Gastroesophageal sphincter (tissue), 4 donors: ENCODE measurements at places on chromosomes 3 and 15. TPM values are rescaled to one million over a fixed set of nuclear protein-coding genes. Genes with fewer than 3 reads are reported as not detected.

SKIL gene
- 39.6 TPM for total RNA-seq

SLC51B gene
- not detected for total RNA-seq

CCRL2 gene
- 3.0 TPM for total RNA-seq

PLCB2 gene
- 11.4 TPM for total RNA-seq

SEMA3G gene
- 32.6 TPM for total RNA-seq

SOX14 gene
- not detected for total RNA-seq

SLC24A5 gene
- total RNA-seq = not detected

PAK6 gene
- 0.96 TPM for total RNA-seq

NPAP1 gene
- total RNA-seq = 0.15 TPM

DPPA2 gene
- not detected for total RNA-seq

SPINK8 gene
- total RNA-seq = not detected

FBXW12 gene
- not detected for total RNA-seq

CPLX3 gene
- not detected for total RNA-seq

CCR1 gene
- total RNA-seq = 12.3 TPM

DNAH12 gene
- not detected for total RNA-seq

IQCF5 gene
- total RNA-seq = not detected

TGM5 gene
- total RNA-seq = 0.58 TPM

GRIP2 gene
- total RNA-seq = 1.6 TPM

NOP10 gene
- 117 TPM for total RNA-seq

ERICH6 gene
- not detected for total RNA-seq

SECISBP2L gene
- 62.9 TPM for total RNA-seq

SLC27A2 gene
- total RNA-seq = 0.13 TPM

GOLGA6L24 gene
- total RNA-seq = not detected

ACTRT3 gene
- total RNA-seq = 4.0 TPM

BLM gene
- 0.15 TPM for total RNA-seq

EPM2AIP1 gene
- 20.2 TPM for total RNA-seq

CHST14 gene
- total RNA-seq = 18.4 TPM

SIN3A gene
- total RNA-seq = 38.0 TPM
